ENCODE measurements at places on chromosomes 12 and 14.

- DNase-seq: no peak
Observed at GRCh38 chr12:17949558-17950141, 140.3 kb downstream of the RERGL start.

DNA sequence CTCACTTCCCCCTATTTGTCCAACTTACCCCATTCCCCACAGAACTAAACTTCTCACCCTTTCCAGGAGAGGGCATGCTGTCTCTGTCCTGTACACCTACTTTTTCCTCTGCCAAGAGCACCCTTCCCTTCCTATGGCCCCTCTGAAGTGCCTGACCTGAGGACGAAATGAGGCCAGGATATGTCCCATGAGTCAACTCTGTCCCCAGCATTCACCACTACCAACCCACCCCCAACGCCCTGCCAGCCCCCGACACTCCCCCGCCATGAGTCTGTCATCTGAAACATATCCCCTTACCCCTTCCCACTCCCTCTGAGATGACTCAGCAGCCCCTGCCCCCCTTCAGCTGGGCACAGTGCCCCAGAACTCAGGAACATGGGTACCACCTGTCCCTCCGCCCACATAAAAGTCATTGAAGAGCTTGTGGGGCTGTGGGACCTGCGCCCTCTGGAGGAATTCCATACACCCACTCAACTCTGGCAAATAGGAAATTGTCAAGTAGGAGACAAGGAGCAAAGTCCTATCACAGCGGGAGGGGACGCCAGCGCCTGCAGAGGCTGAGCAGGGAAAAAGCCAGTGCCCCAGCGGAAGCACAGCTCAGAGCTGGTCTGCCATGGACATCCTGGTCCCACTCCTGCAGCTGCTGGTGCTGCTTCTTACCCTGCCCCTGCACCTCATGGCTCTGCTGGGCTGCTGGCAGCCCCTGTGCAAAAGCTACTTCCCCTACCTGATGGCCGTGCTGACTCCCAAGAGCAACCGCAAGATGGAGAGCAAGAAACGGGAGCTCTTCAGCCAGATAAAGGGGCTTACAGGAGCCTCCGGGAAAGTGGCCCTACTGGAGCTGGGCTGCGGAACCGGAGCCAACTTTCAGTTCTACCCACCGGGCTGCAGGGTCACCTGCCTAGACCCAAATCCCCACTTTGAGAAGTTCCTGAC is 26.3 kb downstream of the ITGA7 start:
- peak; percentile 63 for DNase-seq

GRCh38 chr14:31692376-31692781 is 131.2 kb downstream of the NUBPL start:
- DNase-seq: peak; percentile 44

GRCh38 chr14:99759546-99759925 is 33.7 kb upstream of the EML1 start:
- DNase-seq: no peak

DNA sequence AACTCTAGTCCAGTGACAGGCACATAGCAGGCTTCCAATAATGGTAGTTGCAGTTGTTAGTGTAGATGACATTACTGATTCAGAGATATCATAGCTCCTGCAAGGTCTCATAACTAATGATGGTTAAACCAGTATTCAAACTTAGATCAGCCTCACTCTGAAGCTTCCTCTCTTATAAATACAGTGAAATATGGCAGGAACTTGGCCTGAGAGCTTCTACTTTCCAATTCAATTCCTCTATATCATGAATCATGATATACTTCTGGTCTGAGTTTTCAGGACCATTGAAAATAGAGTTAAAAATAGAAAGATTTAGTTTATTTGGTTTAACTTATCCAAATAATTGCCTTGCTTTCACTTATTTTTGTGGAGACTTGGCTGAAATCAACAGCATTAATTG is 167.5 kb upstream of the NOVA1 start:
- no peak for DNase-seq

DNA sequence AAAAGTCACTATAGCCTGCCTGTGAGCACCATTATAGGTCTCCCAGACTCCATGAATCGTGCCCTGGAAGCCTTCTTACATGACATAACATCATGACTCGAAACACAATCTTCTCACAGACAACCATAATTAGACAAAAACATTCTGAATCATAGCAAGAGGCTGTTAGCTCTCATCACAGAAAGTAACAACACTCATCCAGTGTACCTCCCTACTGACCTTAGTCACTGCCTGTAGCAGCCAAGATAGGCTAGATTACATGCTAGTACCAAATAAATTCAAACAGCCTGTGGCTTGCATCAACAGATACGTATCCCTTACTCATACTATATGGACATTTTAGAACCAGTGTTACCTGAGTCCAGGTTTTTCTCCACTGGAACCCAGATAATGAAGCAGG is 663.8 kb upstream of the FOXG1 start:
- no peak for DNase-seq

DNA sequence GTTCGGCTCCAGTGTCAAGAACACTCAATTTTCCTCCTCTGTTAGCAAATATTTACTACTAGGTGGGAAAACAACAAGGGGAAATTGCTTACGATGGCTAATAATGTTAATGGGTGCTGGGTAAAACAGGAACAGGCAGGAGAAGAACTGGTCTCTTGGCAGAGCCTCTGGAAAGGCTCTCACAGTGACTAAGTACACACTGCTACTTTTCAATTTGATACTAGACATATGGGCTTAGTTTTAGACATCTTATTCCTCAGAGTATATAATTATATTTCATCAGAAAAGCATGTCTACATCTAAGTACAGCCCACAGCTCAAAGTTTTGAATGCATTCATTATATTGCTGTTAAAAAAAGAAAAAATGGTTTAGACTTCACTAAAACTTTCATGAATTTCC is 65.4 kb upstream of the SAV1 start:
- peak; percentile 50 for DNase-seq

DNA sequence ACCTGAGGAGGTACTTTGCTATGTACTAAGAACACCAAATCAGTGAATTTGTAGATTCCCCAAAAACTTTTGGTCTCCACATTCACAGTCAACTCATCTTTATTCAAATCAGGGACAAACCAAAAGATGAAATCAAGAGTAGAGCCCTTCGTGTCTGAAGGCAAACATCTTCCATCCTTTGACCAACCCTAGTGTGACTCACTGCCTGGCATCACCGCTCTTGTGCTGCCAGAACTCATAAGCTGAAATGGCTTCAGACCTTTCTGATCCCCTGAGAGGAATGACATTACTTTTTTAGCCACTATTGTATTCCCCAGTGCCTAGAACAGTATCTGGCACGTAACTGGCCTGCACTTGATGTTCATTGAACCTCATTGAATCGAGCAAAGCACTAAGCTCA is 50.1 kb downstream of the GOLGA5 start:
- DNase-seq: no peak

- peak; percentile 44 for DNase-seq
Observed at GRCh38 chr14:33315721-33316120, 377.0 kb downstream of the NPAS3 start.

- DNase-seq: no peak
Observed at GRCh38 chr12:107668320-107669098, 17.1 kb upstream of the PWP1 start.

DNA sequence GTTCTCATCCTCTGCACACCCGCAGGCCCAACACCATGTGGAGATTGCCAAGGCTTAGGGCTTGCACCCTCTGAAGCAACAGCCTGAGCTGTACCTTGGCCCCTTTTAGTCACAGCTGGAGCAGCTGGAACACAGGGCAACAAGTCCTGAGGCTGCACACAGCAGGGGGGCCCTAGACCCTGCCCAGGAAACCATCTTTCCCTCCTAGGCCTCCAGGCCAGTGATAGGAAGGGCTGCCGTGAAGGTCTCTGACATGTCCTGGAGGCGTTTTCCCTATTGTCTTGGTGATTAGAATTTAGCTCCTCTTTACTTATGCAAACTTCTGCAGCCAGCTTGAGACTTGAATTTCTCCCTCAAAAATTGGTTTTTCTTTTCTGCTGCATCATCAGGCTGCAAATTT is 373.5 kb upstream of the CLEC14A start:
- no peak for DNase-seq

DNA sequence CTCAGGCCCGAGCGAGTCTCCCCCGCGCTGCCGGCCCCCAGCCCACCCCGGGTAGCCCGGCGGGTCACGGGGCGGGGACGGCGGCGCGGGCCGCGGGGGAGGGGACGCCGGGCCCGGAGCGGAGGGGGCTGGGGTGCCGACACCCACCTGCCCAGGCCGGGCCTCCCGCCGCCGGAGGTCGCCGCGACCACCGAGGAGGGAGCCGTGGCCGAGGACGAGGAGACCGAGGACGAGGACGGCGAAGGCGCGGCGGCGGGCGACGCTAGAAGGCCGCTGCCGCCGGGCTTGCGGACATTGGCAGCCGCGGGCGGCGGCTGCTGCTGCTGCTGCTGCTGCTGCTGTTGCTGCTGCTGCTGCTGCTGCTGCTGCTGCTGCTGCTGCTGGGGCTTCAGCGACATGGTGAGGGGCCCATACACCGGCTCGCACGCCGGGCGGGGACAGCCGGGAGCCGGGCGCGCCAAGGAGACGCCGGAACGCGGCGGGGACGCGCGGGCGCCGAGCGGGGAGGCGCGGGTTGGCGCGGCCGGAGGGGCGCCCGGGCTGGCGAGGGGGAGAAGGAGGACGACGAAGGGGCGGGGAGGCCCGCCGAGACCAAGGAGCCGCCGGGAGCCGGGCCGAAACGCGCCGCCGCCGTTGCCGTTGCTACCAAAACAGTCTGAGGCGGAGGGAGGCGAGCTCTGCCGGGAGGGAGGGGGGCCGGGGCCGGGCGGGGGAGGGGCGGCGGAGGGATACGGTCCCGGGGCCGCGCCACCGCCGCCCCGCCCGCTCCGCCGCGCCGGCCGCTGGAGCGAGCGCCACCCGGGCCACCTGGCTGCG is at the start of gene ATXN2:
Gene ATXN2, minus strand, starts transcription at position 679 of the 816 bp plus-strand sequence. Its CDS starts 281 bp downstream, at position 398.
- DNase-seq: no peak

DNA sequence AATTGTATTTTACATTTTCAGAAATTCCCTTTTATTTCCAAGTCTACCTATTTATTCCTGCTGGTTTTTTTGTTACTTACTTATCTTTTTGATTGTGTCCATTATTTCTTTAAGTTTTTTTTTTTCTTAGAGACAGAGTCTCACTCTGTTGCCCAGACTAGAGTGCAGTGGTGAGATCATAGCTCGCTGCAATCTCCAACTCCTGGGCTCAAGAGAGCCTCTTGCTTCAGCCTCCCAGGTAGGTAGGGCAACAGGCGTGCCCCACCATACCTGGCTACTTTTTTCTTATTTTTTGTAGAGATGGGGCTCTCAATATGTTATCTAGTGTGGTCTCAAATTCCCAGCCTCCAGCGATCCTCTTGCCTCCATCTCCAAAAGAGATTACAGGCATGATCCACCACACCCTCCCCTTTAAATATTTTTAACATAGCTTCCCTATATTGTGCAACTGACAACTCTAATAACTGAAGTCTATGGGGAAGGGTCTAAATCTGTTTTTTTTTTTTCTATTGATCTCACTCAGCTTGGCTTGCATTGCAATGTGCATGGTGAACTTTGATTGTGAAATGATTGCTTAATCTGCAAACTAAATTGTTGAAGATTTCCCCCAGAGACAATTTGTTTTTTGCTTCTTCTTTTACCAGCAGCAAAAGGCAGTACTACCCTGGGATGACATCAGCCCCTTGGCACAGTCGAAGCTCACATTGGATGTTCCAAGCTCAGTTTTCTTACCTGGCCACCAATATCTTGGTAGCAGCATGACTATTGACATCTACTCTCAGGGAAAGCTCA is 25.7 kb upstream of the COCH start:
- no peak for DNase-seq

DNA sequence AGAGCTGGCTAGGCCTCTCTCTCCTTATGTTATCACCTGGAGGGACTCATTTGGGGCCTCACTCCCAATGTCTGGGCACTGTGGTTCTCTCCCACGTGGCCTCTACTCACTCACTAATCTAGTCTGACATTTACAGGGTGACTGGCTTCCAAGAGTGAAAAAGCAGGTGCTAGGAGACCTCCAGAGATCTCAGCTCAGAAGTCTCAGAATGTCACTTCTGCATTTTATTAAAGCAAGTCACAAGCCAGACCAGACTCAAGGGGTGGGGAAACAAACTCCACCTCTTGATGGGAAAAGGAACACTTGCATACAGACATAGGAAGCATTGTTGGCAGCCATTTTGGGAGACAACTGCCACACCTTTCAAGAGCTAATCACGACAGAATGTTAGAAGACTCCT is 175.9 kb downstream of the MON2 start:
- no peak for DNase-seq

- no peak for DNase-seq
Observed at GRCh38 chr12:47989023-47989417, 15.3 kb downstream of the COL2A1 start.

DNA sequence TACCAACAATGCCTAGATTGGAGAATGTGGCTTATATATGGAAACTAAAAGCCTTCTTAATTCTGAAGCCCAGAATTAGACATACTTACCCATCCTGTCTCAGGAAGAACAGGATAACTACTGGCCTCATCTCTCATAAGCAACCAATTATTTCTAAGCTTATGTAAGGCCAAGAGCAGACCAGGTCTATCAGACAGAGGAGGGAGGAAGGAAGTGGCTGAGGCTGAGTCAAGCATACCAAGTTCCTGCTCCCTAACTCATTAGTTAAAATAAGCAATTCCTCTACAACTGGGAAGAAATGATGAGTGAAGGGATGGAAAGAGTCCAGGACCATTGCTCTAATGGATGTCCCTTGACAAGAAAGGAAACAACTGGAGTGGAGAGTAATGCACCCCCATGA is 27.0 kb upstream of the INSM2 start:
- no peak for DNase-seq

GRCh38 chr14:54175298-54175942 is 218.8 kb upstream of the BMP4 start:
- peak; percentile 54 for DNase-seq

GRCh38 chr12:128905003-128905544 is 51.8 kb downstream of the GLT1D1 start:
- no peak for DNase-seq

- peak; percentile 54 for DNase-seq
Observed at GRCh38 chr12:121765573-121765972, 27.9 kb downstream of the RHOF start.

GRCh38 chr12:54147186-54147585 is 41.6 kb downstream of the SMUG1 start:
- no peak for DNase-seq

GRCh38 chr14:54567224-54567638 is 303 bp downstream of the SAMD4A start:
- no peak for DNase-seq

Data from fibroblast of gingiva (primary cell).